ENCODE measurements at places on chromosomes 2 and 18.

- no peak for DNase-seq
These were observed 25.4 kb downstream of the ACTR3 start for GRCh38 chr2:113915082-113915819.

DNA sequence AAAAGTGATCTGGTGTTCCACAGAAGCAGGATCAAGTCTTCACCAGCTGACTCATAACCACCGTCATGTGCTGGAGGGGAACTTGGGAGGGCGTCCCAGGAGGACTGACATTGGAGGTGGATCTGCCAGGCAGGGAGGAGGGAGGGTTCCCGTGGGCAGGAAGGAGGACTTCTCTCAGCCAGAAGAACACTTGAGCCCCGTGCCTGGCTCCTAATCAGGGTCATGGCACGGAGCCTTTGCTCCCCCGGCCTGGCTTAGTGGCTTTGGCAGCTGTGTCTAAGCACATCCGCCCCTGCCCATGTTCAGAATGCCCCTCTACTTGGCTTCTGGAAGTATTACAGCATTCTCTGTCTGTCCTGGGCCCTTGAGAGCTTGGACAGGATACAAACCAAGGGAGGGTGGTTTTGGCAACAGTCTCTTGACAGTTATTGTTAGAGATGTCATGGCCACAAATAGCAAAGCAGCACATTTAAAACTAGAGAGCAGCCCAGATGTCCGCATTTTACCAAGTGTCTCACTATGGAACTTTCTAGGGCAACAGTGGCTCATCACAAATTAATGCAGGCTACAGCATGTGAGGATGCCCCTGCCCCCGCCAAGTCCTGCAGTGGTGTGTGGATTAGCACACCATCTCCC is 11.5 kb downstream of the PPP1R7 start:
- DNase-seq = no peak

DNA sequence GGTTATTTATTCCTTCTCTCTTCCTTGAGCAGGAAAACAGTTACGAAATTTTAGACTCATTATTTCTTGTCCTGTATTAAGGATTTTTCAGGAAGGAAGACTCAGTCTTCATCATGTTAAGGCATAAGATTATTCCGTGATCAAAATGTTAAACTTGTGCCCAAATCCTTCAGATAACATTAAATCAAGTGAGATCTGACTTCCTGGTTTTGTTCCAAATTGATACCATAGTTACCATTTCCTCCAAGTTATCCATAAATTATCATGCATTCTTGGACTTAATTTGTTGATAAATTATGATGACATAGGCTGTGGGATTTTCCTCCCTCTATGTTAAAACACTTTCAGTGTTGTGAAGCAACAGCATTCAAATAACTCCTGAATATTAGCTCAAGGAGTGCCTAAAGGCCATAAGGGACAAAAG is 31.9 kb downstream of the EFEMP1 start:
- no peak for DNase-seq

GRCh38 chr2:225534697-225535096 is 135.2 kb downstream of the NYAP2 start:
- no peak for DNase-seq

- no peak for DNase-seq
These were observed 60.8 kb downstream of the SETBP1 start for GRCh38 chr18:44741511-44741910.

GRCh38 chr2:162475661-162476060 is 131.7 kb downstream of the GCA start:
- DNase-seq = no peak

GRCh38 chr18:42137693-42138375 is 182.8 kb downstream of the PIK3C3 start:
- no peak for DNase-seq

DNA sequence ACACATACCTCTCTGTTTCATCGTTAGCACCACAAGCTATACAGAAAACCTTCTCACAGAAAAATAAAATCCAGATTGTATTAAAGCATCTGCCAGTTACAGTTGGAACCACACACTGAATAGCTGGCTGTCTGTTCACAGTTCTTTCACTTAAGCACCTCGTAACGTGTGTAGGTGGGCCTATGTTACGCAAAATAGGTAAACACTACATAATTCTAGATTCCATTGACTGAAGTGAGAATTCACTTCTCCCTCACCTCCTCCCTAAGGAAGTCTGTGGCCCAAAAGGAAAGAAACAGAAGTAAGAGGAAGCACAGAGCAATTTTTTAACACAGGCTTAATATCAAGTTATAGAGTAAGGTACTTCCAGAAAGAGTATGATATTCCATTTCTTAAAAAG is 24.9 kb downstream of the PELI1 start:
- DNase-seq = no peak

DNA sequence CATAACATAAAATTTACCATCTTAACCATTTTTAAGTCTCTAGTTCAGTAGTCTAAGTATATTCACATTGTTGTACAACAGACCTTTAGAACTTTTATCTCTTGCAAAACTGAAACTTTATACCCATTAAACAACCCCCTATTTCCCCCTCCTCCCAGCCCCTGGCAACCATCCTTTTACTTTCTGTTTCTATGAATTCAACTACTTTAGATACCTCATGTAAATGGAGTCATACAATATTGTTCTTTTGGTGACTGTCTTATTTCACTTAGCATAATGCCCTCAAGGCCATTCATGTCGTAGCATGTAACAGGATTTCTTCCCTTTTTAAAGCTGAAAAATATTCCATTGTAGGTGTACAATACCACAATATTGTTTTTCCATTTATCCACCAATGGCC is 129.8 kb downstream of the PDE11A start:
- DNase-seq = no peak

GRCh38 chr2:54666634-54667265 is 56.7 kb upstream of the EML6 start:
- DNase-seq = no peak

- DNase-seq = no peak
These were observed 268.2 kb downstream of the AGPS start for GRCh38 chr2:177660742-177661141.

DNA sequence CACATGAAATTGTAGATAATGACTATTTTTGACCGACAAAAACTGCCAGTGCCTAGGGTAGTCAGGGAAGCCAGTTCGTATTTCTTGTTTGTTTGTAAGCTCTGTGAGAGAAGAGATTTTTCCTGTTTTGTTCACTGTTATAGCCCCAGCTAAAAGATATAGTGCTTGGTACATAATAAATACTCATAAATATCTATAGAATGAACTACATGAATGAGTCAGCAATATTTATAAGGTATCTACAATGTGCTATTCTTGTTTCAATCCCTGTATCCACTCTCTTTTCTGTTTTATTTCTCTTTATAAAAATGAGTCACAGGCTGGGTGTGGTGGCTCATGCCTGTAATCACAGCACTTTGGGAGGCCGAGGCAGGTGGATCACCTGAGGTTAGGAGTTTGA is 275.6 kb upstream of the FANCL start:
- DNase-seq = no peak
